Omental fat pad (tissue), 4 donors: ENCODE measurements at places on chromosomes 7 and 10.

DNA sequence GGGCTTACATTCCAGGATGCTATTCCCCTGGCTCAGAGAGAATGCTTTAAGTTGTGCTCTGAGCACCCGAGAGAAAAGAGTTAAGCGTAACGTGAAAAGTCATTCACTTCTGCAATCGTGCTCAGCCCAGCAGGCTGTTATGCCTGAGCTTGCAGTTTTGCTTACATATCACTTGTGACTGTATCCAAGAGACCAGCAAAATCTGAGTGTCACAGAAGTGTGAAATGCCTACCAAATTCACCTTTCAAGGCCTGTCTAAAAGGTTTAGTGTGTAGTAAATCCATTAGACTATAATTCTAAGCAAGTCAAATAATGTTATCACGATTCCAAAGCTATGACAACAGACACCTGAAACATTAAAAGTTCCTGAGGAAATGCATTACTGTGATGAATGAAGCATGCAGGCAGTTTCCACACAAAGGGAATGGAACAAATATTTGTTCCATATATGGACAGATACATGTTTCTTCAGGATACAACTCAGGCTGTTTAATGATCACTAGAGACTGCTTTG is 20.1 kb downstream of the ITGB1 start:
- DNase-seq: no peak

GRCh38 chr10:95474228-95475002 is 86.8 kb downstream of the SORBS1 start:
- DNase-seq: no peak

DNA sequence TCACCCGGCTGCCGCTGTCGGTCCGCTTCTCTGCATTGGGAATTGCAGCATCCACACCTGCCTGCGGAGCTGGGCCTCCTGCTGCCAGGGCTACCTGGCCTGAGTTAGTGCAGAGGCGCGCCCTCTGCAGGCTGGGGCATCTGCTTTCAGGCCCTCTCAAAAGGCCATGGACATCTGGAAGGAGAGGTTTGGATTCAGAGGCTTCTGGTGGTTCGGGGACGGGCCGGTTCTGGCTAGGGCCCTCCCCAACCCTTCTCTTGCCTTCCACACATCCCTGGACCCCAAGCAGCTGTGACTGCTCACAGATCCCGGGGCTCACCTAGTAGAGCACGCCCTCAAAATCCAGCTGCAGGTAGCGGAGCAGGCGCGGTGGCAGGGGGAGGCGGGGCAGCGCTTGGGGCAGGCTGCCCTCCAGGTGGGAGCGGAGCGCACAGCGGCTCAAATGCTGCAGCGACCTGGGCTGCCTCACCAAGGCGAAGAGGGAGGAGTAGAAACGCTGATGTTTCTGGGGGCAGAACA is 8.4 kb upstream of the GBX1 start:
- no peak for DNase-seq

GRCh38 chr7:92613720-92614119 is 23.5 kb upstream of the FAM133B start:
- no peak for DNase-seq

DNA sequence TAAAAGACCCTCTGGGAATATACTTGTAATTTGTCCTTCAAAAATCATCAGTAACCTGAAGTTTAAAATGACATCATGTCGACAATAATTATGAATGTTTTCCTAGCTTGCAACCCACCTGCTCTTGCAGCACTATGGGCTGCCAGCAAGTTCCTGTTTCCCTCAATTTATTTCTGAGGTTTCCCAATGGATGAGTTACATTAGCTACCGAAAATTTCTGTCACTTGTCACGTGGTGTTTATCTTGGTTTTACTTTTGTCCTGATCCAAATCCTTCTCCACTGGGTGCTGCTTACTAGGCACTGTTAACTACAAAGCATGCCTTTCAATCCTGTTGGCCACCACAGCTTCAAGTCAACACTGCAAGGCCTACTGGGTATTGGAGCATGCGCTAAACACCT is 31.5 kb downstream of the GIMAP8 start:
- no peak for DNase-seq

- no peak for DNase-seq
These were observed 19.2 kb downstream of the YKT6 start for GRCh38 chr7:44220046-44220357.

- no peak for DNase-seq
These were observed 2.2 kb downstream of the GNB2 start for GRCh38 chr7:100675581-100676350.

DNA sequence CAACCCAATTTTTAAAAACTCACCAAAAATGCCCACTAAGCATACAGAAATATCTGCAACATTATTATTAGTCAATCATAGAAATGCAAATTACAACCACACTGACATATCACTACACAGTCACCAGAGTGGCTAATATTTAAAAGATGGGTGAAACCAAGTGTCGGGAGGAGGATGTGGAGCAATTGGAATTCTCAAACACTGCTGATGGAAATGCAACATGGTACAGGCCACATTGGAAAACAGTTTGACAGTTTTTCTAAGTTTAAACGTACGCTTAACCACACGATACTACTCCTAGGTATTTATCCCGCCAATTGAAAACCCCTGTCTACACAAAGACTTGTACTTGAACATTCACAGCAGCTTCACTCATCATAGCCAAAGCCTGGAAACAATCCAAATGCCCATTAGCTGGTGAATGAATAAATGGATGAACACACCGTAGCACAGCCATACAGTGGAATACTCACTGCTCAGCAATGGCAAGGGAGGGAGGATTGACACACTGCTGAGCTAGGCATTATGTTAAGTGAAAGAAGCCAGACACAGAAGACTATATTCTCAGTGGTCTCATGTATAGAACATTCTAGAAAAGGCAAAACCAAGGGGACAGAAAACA is 16.3 kb downstream of the GCK start:
- no peak for DNase-seq

GRCh38 chr7:84144480-84144879 is 50.1 kb downstream of the SEMA3A start:
- no peak for DNase-seq

DNA sequence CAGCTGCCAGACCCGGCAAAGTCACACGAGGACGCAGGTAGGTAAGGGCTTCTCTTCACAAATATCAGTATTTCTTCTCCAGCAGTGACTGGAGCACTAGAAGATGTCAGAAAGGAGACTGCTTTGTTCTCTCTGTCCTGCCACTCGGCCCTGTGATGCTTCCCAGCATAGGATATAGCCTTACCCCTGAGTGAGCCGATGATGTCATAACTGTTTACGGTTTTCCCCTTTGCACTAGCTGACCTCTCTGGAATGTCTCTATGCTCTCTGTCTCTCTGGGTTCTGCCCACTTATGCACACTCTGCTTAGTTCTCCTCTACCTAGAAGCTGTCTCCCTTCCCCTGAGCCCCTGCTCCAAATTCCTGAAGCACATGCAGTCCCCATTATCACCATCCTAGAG is 167.5 kb upstream of the PODXL start:
- no peak for DNase-seq

DNA sequence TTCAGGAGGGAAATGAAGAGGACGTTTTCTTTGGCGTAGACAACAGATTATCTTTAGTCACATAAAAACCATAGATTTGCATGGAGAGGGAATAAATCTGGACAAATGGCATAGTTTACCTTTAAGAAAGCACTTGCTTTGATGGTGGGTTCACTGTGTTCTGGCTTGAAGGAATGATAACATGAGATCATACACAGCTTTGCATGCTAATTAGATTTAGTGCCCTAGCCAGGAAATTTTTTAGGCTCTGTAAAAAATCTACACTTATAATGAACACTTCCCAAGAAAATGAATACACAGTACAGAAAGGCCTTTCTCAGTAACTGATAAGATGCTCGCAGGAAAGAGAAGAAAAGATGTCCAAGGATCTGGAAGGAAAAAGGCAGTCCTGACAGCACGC is 218.2 kb upstream of the AOAH start:
- no peak for DNase-seq

GRCh38 chr10:42836771-42837468 is 54.3 kb downstream of the BMS1 start:
- no peak for DNase-seq

DNA sequence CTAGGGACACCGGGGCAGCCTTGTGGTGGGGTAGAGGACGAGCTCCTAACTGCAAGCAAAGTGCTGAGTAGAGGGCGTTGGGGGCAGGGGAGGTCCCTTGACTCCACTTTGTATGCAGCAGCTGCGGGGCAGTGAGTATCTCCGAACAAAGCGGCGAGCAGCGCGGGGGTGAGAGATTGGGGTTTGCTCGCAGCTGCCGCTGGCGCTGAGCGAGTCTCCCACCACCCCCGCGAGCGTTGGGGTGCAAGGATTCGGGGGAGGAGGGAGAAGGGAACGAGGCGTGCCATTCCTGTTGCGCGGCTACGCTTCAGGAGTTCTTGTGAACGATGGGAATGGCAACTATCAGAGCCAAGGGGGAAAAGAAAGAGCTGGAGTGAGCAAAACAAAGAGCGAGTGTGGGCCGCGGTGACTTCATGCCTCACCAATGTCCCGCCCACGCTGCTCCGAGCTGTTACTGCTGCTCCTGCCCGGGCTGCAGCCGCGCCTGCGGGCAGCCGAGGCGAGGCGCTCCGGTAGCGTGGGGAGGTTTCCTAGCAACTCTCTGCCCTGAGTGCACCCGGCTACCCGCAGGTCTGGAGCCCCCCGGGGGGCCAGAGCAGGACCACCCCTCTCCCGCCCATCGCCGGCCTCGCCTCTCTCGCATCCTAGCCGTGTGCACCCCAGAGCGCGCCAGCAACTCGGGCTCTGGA is at the start of gene ITGB8:
Gene ITGB8 (plus strand): TSS at position 662 of the 689 bp plus-strand sequence. CDS start 907 bp downstream, outside the sequence.
- DNase-seq: peak; percentile 77

GRCh38 chr7:155457544-155458110 is 302 bp upstream of the EN2 start:
- no peak for DNase-seq

- DNase-seq: no peak
These were observed 31.7 kb upstream of the ANAPC16 start for GRCh38 chr10:72184156-72184555.

DNA sequence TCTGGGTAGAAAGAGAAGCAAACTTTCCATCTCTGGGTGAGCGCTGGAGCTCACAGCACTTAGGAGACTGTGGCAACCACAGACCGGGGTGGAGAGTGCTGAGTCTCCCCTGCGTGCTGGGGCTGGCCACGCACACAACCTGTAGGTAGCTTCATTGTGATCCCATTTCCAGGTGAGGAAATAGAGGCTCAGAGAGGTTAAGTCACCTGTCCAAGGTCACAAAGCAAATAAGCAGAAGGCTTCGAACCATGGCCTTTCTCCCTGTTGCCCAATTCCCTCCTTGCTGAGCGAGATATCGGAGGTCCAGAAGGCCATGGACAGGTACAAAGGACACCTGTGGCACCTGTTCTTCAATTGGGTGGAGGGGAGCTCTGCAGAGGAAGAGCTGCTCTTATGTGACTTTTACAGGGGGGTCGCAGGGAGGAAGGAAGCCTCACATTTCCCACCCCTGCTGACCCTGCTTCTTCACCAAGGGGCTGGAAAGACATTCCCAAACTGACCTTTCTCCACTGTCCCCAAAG is 39.4 kb downstream of the ZCCHC24 start:
- no peak for DNase-seq

DNA sequence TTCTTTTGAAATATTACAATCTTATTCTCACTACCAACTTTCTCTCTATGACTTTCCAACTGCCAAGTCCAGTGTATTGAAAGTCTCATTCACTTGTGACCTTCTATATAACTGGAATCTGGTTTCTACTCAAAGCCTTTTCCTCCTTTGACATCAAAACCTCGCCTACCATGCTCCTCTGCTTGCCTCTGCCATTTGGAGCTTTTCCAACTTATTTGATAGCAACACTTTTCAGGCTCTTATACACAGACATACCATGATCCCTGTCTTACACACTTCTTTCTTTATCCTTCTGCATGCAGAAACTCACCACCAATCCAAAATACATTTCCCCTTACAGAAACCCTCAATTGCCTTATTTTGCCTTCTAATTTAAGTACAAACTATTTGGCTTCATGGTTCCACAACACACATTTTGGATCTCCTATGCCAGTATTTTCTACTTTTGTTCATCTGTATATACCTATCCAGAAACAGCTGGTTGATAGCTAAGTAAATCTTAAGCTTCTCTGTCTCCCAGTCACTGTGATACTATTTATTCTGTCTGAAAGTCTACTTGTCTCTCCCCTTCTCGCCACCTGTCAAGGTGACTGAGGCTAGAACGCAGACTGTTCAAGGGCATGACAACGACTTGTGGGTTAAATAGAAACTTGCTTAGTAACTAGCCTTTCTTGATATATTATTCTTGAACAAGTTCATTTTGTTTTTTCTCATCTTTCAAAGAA is 22.4 kb downstream of the GNG11 start:
- DNase-seq: no peak

DNA sequence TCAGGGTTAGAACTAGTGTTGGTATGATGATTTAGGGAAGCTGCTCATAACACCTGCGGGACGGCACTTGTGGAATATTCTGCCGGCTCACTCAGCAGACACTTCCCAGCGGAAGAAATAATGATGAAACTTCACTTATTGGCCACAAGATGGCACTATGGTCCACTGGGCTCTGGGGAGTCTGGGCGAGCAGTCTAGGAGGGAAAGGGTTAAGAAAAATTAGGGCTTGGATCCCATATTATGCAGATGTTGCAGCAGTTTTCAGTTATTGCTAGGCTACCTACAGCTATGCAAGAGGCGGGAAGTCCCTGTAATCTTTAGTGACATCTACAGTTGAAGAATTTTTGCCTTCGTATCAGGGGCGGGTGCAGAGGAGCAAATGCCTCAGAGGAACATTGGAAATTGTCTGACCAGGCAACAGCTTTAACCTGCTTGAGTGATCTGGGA is 238.7 kb upstream of the PRSS58 start:
- DNase-seq: no peak

DNA sequence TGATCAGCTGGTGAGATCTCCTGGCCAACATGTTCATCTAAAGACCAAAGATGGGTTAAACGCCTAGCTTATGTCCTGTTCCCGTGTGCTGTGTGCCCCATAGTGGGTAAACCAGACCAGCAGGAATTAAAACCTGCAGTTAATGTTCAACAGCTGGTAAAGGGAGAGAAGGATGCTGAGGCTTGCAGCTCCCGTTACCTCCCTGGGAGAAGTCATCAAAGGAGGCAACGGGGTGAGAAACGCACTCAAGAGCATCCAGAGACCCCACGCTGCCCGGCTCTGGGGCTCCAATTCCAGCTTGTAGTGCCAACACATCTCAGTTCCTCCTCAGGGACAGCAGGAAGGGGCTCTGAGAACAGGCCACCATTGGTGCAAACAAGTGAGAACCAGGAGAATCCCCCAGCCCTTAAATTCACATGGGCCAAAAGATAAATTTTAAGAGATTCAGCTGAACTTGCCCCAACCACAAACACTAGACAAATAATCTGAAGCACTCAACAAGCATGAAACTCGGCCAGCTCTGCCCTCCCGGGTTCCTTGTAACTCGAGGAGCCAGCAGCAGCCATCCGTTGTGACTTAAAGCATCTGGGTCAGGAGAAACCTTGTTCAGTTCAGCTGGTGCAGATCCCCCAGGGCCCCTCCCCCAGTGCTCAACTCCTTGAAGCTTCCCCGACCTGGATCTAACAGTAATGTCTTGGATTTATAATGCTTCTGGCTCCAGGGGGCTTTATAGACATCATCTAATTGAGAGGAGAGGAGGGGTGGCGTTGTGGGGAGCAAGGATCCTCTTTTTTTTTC is 29.4 kb downstream of the FAM241B start:
- DNase-seq: no peak
